ENCODE measurements at places on chromosomes 6 and 20.

- H3K4me3 ChIP-seq: no peak overlapping the region
- no peaks in the 10 kb centered on the region for H3K27me3 ChIP-seq
- no peaks in the 10 kb centered on the region for H3K36me3 ChIP-seq
Measured at GRCh38 chr6:146840216-146840615, 241.4 kb downstream of the ADGB start.

DNA sequence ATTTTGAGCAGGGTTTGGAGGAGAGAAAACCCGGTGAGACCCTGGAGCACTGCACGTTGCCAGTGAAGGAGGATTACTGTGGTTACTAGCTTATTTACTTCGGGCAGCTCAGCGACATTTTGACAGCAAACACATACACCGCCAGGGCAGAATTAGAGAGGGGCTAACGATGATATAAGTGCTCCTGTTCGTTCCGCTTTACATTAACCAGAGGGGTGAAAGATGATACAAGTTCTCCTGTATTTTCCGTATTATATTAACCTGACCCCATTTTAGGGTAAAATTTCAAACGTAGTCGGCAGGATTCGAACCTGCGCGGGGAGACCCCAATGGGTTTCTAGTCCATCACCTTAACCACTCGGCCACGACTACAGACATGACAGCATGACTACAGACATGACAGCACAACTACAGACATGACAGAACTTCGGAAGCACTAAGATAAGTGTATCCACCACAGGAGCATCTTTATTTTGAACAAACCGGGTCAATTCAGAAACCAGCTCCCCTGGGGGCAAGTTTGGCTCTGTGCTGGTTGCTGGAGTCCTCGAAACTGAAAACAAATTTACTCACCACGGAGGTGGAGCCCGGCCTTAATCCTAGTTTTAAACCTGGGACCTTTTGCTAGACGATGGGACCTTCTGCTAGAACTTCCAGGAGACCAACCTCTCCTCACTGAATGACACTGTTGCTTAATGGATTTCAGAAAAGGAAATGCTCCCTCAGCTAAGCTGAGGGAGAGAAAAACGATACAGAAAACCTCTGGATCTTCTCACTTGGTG lies 80.4 kb upstream of the ZNF184 start:
- peak overlapping the region; percentile 90 for H3K27ac ChIP-seq
- DNase-seq: no peak
- H3K4me3 ChIP-seq: peak overlapping the region; percentile 74
- peaks cover 7% of the 10 kb centered on the region for H3K4me1 ChIP-seq
- no peaks in the 10 kb centered on the region for H3K36me3 ChIP-seq
- peaks cover 56% of the 10 kb centered on the region for H3K27me3 ChIP-seq

DNA sequence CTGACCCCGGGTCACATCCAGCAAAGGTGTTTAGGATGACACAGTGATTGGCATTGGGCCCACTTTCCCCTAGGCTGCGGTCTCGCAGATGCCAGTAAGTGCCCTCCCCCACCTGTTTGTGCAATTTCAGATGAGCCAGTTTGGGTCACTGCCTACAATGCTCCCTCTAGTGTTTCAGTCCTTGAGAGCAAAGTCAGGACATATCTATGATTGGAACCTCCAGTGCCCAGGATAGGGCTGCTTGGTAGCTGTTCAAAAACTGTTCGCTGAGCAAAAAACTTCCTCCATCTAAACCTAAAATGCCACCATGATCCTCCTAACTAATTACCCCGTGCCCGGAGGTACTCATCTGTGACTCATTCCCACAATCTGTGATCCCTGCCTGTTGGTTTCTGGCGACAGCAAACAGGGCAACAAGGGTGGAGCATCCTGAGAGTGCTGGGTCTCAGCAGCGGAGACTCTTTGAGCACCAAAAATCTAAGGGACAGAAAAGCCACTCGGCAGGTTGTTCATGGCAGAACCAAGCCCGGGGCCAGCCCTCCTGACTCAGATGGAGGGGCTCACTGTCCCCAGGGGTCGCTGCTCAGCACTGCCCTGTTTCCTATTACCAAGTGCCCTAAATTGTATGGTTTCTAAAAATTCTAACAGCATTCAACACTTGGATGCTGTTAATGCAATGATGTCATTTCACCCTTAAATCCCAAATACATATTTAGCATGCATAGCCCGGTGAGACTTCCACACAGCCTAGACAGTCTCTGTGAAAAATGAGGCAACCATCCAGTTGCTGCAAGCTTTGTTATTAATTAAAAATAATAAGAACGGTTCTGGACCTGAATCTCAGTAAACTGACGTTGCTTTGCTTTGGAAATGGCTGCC lies 5.0 kb downstream of the VSX1 start:
- no peaks in the 10 kb centered on the region for H3K36me3 ChIP-seq
- no peaks in the 10 kb centered on the region for H3K4me1 ChIP-seq
- peak; percentile 7 for DNase-seq
- H3K27me3 ChIP-seq: peaks cover 86% of the 10 kb centered on the region

DNA sequence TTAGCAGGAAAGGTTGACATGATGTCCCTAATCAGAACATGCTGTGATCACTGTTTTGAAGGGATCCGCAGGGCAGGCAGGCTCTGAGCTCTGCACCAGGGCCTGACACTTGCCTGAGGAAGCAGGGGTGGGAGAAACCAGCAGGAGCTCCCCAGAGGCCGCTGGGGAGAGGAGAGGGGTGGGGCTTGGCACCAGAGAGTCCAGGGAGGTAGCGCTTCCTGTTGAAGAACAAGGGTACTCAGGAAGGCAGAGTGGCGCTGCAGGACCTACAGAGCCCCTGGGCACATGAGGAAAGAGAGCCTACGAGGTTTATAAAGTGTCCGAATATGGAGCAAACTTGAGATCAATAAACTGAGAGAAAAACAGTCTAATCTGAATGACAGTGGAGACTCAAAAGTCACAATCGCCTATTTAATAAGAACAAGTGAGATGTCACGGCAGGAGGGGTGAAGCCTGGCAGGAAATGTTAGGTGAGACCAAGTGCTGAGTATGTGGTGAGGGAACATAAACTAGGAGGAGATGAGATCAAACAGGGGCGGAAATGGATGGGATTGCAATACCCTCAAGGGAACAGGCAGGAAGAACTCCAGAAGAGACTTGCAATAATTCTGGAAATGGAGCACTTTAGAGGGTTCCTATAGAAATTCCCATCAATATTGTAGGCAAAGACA lies 5.8 kb upstream of the TBXT start:
- H3K27ac ChIP-seq: no peak overlapping the region
- no peak overlapping the region for H3K4me3 ChIP-seq
- H3K36me3 ChIP-seq: no peaks in the 10 kb centered on the region
- H3K4me1 ChIP-seq: peaks cover 3% of the 10 kb centered on the region

DNA sequence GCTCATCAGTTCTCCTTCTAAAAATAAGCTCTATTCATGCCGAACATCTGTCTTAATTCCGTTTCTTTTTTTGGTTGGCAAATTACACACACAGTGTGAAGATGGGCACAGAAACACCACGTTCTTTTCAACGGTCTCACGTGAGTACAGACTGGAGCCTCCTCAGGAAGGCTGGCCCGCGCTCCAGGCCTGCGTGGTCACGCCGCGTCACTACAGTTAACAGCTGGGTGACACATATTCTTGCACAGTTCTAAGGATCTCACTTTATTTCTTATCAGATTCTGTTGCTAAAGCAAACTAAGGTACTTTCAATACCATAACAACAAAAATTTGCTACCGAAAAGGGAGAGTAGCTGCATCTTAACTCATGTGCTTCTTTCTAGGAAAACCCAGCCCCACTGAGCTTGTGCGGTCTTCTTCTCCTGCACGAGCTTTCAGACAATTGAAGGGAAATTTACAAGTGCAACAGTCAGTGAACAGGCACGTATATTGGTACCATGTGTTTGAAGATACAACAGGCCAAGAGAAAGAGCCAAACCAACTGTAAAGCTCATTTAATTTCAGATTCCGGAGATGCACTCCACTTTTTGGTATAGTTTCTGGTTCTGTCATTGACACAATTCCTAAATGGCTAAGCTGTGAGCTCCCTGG lies 55.6 kb upstream of the MPC1 start:
- H3K27me3 ChIP-seq: no peaks in the 10 kb centered on the region
- peaks cover 7% of the 10 kb centered on the region for H3K36me3 ChIP-seq
- DNase-seq: no peak
- H3K27ac ChIP-seq: peak overlapping the region; percentile 11
- H3K4me1 ChIP-seq: no peaks in the 10 kb centered on the region
- no peak overlapping the region for H3K4me3 ChIP-seq

DNA sequence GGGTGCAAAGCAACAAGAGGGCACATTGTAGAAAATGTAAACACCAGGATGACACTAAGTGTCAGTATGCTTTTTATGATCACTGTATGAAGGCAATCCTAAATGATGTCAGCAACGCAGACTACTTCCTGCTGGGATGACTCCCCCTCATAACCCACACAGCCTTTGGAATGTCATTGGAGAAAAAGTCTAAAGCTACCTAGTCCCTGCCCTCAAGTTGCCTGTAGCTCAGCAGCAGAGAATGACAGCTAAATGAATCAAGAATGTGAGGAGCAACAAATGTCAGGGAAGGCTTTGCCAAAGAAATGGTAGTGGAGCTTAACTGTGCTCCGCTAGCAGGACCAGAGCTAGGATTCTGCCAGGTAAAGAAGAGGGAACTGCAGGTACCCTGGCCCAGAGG lies 555.6 kb downstream of the CD83 start:
- H3K27me3 ChIP-seq: peaks cover 5% of the 10 kb centered on the region
- no peak for DNase-seq
- H3K4me1 ChIP-seq: peaks cover 6% of the 10 kb centered on the region
- H3K27ac ChIP-seq: no peak overlapping the region
- no peak overlapping the region for H3K4me3 ChIP-seq

GRCh38 chr6:5367510-5367909 lies 106.2 kb downstream of the FARS2 start:
- H3K4me1 ChIP-seq: peaks cover 4% of the 10 kb centered on the region
- DNase-seq: no peak
- no peak overlapping the region for H3K4me3 ChIP-seq
- H3K27ac ChIP-seq: no peak overlapping the region
- no peaks in the 10 kb centered on the region for H3K27me3 ChIP-seq

DNA sequence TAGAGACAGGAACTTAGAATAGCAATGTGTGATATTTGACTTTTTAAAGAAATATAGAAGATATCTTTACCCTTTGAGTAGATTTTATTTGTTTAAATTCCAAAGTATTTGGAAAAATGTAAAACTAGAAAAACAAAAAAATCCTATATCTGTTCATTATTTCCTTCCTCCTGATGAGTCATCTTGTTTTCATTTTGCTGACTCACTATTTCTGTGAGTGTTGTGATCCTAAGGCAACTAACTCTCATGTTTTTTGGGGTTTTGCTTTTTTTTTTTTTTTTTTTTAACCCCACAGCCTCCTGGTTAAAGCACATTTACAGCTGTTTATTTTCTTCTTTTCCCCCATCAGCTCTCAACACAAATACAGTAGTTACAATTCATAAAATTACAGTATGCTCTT lies 37.8 kb upstream of the THEMIS start:
- H3K36me3 ChIP-seq: no peaks in the 10 kb centered on the region
- no peak overlapping the region for H3K4me3 ChIP-seq
- peaks cover 3% of the 10 kb centered on the region for H3K4me1 ChIP-seq
- DNase-seq: no peak

DNA sequence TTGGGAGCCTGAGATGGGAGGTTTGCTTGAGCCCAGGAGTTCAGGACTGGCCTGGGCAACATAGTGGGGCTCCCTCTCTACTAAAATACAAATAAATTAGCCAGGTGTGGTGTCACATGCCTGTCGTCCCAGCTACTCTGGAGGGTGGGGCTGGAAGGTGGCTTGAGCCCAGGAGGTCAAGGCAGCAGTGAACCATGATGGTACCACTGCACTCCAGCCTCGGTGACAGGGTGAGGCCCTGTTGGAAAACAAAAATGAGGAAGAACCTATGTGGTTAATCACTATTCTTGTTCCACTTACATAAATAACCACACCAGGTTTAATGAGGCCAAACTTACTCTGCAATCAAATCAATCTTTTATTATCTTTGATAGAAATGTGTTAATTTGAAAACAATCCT lies 5.4 kb downstream of the PPDPF start:
- no peaks in the 10 kb centered on the region for H3K27me3 ChIP-seq
- H3K4me3 ChIP-seq: no peak overlapping the region
- H3K36me3 ChIP-seq: peaks cover 15% of the 10 kb centered on the region
- H3K4me1 ChIP-seq: peaks cover 12% of the 10 kb centered on the region
- DNase-seq: peak; percentile 8
- H3K27ac ChIP-seq: no peak overlapping the region

GRCh38 chr6:99364026-99364425 lies 14.6 kb upstream of the FAXC start:
- no peak for DNase-seq
- no peaks in the 10 kb centered on the region for H3K4me1 ChIP-seq
- H3K27me3 ChIP-seq: peaks cover 4% of the 10 kb centered on the region
- H3K27ac ChIP-seq: no peak overlapping the region

DNA sequence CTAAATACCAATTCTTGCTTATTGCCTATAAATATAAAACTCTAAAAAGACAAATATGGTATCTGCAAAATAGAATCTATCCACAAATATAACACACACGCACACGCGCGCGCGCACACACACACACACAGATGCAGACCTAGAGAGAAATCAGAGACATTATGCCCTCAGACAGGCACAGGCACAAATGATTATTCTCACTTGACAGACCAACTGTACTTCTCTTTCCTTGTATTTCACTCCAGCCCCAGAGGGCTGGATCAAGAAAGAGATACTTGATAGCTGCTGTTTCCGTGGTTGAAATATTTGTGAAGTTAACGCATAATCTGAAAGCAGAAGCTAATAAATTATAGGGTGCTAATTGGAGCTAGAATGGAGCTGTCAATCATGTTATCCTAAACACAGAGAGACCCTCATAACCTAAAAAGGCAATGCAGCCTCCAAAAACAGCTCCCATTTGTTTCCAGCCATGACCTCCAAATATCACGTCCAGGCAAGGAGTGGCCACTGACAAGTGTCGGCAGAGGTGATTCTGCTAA lies 11.5 kb downstream of the VGLL2 start:
- no peak for DNase-seq
- H3K27ac ChIP-seq: no peak overlapping the region
- peaks cover 55% of the 10 kb centered on the region for H3K27me3 ChIP-seq
- no peak overlapping the region for H3K4me3 ChIP-seq

DNA sequence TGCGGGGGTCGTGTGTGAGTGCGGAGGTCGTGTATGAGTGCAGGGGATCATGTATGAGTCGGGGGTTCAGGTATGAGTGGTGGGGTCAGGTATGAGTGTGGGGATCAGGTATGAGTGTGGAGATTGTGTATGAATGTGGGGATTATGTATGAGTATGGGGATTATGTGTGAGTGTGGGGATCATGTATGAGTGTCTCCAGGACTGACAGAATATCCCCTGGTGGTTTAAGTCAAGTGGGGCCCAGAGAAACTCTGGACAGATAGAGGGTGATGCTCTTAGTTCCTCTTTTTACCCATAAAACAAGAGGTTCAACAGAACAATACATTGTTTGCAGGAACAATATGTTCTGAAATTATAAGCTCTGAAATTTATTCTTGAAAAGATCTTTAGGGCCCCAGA lies 131.9 kb downstream of the UST start:
- no peak for DNase-seq
- H3K27me3 ChIP-seq: no peaks in the 10 kb centered on the region
- no peaks in the 10 kb centered on the region for H3K36me3 ChIP-seq
- peaks cover 6% of the 10 kb centered on the region for H3K4me1 ChIP-seq

- H3K4me3 ChIP-seq: no peak overlapping the region
- no peak overlapping the region for H3K27ac ChIP-seq
- DNase-seq: no peak
Measured at GRCh38 chr20:55031971-55032370, 556.6 kb downstream of the DOK5 start.

All from progenitor cell of endocrine pancreas (in vitro differentiated cells).